ENCODE measurements at places on chromosomes 7 and 10. TPM values are rescaled to one million over a fixed set of nuclear protein-coding genes. Genes with fewer than 3 reads are reported as not detected.
A peak's percentile ranks its signal among the peaks of the same experiment; 100 is the strongest.

- no peak for DNase-seq
Observed at GRCh38 chr10:51897560-51897959, 198.2 kb upstream of the CSTF2T start.

DNA sequence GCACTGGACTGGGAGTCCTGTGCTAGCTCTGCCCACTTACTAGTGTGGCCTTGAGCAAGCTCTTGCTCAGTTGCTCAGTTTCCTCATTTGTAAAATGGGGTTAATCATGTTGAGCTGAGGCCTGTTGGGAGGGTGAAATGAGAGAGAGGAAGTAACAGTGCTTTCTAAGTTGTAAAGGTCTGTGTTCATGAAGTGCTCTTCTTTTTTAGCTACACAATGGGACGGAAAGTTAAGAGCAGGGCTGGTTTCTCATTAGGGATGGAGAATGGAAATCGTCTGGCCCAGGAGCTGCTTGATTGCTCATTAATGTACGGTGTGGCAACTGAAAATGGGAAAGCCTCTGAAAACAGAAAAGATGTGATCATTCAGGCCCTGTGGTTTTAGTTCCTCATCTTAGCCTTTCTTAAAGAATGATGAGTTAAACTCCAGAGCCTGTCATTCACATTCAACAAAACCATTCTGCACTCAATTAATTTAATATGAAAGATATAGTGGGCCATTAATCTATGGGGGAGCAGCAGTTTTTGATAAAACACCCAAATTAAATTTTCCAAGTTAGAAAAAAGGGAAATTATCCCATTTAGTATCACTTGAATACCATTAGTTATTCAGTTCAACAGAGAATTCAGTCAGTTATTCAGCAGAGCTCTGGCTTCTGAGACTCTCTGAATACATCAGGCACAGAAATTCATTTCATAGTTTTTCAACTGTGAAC is 60.5 kb downstream of the SH2D4B start:
- DNase-seq: no peak

- peak; percentile 47 for DNase-seq
Observed at GRCh38 chr7:55400191-55400590, 35.1 kb downstream of the LANCL2 start.

DNA sequence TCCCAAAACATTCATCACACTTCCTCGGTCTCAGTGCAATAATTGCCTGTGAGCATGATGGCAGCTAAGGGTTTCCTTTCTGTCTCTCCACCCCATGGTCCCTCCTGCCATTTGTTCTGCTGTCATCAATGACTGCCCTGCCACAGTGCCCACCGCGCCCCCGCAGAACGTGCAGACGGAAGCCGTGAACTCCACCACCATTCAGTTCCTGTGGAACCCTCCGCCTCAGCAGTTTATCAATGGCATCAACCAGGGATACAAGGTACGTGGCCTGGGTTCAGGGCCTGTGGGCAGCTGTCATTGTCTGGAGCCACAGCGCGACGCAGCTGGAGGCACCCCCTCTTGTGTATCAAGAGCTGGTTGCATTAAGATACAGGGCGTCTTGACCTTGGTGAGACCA is 632.9 kb upstream of the FOXK1 start:
- DNase-seq: no peak

DNA sequence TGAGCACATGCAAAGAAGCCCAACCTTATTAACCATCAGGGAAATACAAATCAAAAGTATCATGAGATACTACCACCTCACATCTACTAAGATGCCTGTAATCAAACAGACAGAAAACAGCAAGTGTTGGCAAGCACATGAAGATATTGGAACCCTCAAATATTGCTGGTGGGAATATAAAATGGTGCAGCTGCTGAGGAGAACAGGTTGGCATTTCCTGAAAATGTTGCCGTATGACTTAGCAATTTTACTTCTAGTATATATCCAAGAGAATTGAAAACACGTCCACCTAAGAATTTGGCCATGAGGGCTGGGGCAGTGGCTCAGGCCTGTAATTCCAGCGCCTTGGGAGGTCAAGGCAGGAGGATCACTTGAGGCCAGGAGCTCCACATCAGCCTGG is 39.4 kb upstream of the TNRC18 start:
- no peak for DNase-seq

GRCh38 chr7:155341463-155341983 is 43.8 kb downstream of the INSIG1 start:
- DNase-seq: no peak

DNA sequence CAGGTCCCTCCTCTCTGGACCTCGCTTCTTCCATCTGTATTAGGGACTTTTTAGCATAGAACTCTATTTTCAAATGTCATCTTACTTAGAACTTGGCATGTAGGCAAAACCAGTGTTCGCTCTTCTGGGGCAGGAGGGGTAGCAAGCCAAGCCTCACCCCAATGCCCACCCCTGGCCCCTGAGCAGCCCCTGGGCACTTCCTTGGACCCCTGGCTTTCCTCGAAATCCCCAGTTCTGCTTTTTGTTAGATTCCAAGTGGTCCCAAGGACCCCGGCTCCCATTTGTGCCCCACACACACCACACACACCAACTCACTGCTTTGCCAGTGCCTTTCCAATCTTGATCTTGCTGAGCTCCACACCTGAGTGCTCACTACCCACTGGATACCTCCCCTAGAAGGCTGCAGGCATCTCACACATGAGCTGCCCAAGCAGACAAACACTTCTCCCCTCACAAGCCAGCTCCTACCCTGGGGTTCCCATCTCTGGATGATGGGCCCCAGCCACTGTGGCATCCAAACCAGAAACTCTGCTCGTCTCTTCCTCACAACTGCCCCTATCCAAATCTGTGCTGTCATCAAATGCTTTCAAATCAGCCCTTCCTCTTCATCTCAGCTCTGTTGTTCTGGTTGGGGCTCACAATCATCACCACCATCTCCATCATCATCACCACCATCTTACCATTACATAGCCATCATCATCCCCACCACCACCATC is 167.9 kb upstream of the ZMIZ1 start:
- no peak for DNase-seq

DNA sequence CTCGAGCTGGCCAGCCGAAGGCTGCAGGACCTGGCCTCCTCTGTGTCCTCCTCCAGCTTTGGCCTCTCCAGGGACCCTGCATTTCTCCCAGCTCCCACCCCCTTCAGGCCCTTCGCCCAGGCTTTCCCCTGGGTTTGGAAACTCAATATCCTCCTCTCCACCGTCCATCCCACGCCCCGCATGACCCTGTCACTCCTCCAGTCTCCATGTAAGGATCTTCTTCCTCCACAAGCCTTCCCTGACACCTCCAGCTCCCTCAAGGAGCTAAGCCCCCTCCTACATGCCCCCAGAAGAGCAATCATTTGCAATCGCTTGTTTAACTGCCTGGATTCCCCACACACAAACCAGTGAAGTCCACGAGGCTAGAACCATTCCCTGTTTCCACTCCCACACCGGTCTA is 24.6 kb upstream of the TMEM213 start:
- DNase-seq: no peak

GRCh38 chr10:4051011-4051640 is 266.1 kb upstream of the KLF6 start:
- no peak for DNase-seq

- no peak for DNase-seq
Observed at GRCh38 chr7:37683246-37684120, at the start of gene GPR141. Gene GPR141 (plus strand): TSS chr7:37683766. CDS start chr7:37740394, 56,628 bp downstream.

- no peak for DNase-seq
Observed at GRCh38 chr10:128062881-128063563, 63.2 kb downstream of the MKI67 start.

DNA sequence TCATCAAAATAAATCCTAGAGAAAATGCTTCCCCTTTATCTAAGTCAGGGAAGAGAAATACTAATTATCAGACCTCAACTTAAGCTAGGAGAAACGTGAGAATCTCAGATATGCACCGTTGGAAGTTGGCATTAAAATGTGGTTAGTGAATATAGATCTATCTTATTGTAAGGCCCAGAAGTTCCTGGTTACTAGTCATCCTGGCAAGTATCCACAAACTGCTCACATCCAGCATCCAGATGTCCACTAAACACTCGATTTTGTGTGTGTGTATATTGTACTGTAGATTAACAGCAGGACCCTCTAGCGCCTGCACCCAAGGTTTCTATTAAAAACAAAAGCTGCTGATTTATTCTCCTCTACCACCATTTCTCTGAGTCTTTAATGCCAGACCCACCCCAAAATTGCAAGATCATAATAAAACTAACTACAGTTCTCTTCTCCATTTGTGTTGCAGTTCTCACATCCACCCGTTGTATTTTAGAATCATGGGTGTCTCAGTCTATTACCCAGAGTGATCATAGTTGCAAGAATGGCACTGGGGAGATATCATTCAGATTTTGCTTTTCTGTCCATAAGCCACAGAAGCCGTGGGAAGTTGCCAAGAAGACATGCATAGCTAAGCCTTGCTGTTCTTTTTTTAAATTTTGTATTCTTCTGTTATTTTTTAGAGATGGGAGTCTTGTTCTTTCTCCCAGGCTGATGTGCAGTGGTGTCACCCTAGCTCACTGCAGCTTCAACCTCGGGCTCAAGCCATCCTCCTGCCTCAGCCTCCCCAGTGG is 165.4 kb downstream of the KIAA1217 start:
- DNase-seq: peak; percentile 3

DNA sequence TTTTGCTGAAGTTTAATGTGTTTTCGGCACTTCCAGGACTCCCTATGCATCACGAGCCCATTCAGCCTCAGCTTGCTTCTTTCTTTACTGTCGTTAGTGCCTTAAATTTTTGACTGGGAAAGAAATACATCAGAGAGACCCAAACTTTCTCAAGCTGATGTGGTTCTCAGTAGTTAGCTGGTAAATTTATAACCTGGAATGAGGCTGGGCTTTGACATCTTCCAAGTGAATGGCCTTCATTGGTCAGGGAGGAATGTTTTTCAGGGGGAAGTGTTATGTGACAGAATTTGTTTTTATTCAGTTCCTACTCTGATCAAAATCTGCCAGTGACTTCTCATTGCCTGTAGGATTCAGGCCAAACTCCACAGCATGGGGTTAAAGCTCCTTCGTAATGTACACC is 296.9 kb downstream of the SORCS3 start:
- DNase-seq: no peak

- DNase-seq: peak; percentile 51
Observed at GRCh38 chr7:70044064-70044463, 445.8 kb downstream of the AUTS2 start.

DNA sequence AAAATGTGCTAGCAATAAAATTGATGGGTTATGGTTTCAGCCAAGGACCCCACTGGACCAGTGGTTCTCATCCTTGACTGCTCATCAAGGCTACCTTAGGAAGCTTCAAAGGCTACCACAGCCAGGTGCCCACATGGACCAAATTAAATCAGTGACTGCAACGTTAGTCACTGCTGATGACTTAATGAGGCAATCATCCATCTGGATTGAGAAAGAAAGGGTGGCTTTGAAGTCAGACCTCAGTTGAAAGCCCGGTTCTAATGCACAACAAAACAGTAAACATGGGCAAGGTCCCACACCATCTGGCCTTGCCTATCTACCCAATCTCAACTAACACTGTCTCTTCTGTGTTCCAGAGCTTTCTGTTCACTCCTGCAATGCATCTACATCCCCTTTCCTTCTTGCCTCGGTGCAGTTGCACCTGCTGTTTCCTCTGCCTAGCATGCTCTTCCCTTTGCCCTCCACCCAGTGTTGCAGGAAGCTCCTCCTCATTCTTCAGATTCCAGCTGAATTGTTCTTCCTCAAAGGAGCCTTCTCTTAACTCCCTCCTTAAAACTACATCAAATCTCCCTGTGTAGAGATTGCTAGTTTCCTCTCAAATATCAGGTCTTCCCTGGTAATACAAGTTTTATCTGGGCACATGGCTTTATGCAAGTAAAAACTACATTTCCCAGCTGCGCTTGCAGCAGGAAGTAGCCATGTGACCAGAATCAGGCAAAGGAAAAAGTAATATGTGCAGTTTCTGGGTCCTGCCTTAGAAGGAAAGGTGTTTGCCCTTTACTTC is 10.3 kb upstream of the KCNK18 start:
- DNase-seq: peak; percentile 67

- DNase-seq: peak; percentile 53
Observed at GRCh38 chr7:74586258-74587175, 71.0 kb upstream of the GTF2I start.

DNA sequence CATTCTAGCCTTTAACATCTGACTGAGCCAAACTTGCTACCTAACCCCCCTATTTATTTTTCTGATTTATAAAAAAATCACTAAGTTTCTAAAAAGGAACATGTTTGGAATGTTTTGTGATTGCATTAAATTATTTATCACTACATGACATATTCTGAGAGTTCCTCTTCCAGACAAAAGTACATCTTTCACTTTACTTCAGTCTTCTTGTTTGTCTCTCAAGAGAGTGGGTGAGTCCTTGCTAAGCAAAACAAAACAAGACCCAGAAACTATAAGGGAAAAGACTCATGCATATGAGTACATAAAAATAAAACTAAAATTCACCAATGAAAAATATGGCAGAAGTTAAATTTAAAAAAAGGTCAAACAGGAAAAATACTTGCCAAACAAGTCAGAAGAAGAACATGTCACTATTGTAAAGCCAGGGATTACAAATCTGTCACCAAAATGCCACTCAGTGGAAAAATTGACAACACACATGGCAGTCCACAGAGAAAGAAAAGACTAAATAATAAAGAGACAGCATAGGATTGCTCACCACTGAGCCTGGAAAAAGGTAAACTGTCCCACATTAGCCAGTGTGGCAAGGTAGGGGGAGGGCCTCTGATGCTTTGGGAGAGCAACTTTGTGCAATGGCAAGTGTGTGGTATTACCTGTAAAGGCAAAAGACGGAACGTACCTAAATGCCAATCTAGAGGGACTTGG is 166.7 kb upstream of the ZNF32 start:
- DNase-seq: no peak

GRCh38 chr10:89357975-89358374 is 19.9 kb upstream of the IFIT1B start:
- DNase-seq: peak; percentile 36

- DNase-seq: peak; percentile 57
Observed at GRCh38 chr10:91758303-91759146, 39.7 kb upstream of the TNKS2 start.

- peak; percentile 51 for DNase-seq
Observed at GRCh38 chr7:142808461-142808801, 37.7 kb downstream of the PRSS2 start.

Gene ZNF22
- 25.5 TPM for total RNA-seq

Gene UNCX
- total RNA-seq: not detected

Gene BAIAP2L1
- 19.3 TPM for total RNA-seq

Gene GTF2IRD1
- total RNA-seq: 16.9 TPM

Gene BLOC1S2
- 45.6 TPM for total RNA-seq

Gene SFTPA1
- not detected for total RNA-seq

Gene FXYD4
- total RNA-seq: not detected

Gene AEBP1
- total RNA-seq: 0.44 TPM
